GM23248 (cell line): ENCODE measurements at places on chromosomes 5 and 9. TPM values are rescaled to one million over a fixed set of nuclear protein-coding genes. Genes with fewer than 3 reads are reported as not detected.

The PCDHA10 gene
- polyA plus RNA-seq, result 0.13 and 0.26 TPM in 2 replicates

The PCDHGA12 gene
- polyA plus RNA-seq, result 6.7 and 8.5 TPM in 2 replicates

The OTP gene
- polyA plus RNA-seq, result not detected in 2 replicates

The ALDH1A1 gene
- not detected in 2 replicates for polyA plus RNA-seq

The SMIM27 gene
- polyA plus RNA-seq, result 40.1 and 41.4 TPM in 2 replicates

The MSX2 gene
- 2.4 and 2.5 TPM in 2 replicates for polyA plus RNA-seq

The PIP5KL1 gene
- polyA plus RNA-seq, result 8.8 and 9.4 TPM in 2 replicates

The AQP7 gene
- polyA plus RNA-seq, result not detected in 2 replicates

DNA sequence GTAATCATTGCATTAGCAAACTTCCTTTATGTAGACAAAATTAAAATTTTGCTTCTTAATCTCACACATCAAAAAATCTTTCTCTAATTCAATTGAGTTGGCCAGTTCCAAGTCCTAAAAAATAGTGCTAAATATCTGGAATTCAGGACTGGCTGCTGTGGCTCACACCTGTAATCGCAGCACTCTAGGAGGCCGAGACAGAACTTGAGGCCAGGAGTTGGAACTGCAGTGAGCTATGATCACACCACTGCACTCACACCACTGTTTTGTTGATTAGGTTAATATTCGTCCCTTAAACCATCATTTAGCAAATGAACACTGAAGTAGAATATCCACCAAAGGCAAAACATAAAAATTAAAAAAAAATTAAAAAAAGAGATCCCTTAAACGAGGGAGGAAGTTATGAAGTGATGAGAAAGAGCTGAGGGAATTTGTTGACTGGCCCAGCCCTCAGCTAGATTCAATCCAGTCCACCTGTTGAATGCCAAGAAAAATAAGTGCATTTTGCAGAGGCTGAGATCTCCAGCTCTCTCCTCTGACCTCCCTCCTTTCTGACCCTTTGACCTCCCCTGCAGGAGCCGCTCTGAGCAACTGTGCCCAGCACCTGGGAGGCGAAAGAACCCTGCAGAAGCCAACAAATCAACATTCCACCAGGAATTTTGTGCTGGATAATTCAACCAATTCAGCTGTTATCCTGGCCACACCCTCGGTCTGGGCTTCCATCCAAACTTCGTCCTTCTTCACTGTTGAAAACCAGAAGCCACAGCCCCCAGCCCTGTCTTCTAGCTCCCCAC, 96.8 kb downstream of the OR2K2 start:
- no peak for DNase-seq

DNA sequence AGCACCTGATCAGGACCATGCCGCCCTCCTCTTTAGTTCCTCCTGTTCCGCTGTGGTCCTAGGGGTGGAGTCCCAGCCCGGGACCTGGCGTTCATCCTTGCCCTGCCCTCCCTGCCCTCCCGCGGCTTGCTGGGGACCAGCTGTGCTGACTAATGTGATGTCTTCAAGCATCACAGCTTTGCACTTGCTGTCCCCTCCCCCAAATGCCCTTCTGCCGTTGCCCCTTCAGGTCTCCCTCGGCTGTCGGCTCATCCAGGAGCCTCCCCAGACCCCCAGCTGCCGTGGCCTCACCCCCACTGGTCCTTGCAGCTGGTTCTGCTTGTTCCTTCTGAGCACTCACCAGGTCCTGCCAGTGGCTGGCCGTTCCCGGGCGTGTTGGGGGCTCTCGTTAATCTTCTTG, 19.9 kb downstream of the RXRA start:
- peak; percentile 65 for DNase-seq

DNA sequence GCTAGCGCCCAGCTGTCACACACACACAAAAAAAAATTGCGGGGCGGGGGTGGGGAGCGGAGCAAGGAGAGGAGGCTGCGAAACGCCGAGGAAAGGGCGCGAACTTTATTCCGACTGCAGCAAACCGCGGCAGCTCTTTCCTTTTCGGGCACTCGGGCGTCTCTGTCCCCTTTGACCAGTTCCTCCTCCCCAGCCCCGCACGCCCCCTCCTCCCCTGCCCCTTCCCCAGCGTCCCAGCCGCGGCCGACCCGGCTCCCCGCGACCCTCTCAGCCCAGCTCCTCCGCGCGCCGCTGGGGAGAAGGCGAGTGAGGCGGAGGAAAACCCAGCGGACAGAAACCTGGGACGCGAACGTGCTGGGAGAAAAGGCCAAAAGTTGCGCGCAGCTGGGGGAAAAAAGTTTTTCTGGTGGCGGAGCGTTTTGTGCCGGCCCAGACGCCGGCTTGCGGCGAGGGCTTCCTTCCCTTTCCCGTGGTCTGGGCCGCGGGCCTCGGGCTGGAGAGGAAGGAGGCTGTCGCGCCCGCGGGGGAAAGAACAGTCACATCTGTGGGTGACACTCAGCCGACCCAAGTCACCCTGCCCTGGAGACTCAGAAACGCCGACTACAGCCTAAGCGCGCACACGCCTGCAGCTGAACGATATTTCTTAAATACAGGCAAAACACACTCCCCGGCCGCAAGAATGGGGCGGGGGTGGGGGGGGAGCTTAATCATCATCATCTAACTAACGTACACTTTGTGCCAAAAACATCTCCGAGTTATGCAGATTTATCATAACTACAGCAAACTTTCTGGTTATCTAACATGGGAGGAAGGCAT, 1.1 kb upstream of the BNC2 start:
- DNase-seq, result peak; percentile 82

DNA sequence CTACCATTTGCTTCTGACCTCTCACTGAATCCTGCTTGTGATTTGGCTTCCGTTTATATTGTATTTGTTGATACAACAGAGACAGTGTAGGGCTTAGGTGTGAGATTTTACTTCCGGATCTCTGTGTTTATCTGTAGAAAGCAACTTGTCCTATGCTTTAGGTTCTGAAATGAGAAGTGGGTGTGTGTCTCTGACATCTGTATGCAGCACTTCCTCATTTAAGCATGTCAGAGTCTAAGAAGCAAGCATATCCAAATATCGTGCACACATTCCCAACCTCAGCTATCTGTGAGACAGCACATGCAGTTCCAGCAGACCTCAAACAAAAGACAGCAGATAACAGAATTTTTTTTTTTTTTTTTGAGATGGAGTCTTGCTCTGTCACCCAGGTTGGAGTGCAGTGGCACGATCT, 16.3 kb downstream of the KLF9 start:
- no peak for DNase-seq

- DNase-seq, result peak; percentile 86
Observed at GRCh38 chr9:16532681-16533450, 337.6 kb downstream of the BNC2 start.

DNA sequence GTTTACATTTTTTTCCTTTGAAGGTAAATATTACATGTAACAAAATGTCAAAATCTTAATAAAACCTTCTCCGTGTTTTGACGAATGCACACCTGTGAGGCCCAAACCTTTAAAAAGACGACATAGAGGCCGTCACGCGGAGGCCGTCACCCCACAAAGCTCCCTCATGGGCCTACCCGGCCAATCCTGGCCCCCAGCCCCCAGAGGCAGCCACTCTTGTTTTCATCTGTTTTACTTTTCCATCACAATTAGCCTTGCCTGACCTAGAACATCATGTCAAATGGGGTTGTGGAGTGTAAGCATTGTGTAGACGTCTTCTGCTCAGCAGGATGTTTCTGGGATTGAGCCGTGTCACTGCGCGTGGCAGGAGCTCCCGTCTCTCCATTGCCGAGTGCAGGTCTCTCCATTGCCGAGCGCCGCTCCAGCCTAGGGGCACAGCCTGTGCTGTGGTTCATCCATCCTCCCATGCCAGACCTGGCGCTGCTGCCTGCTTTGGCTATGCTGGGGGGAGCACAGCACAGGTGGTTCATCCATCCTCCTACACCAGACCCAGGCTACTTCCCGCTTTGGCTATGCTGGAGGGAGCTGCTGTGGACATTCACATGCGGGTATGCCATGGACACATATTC, 52.2 kb upstream of the IRX4 start:
- no peak for DNase-seq

GRCh38 chr5:89083791-89084190, 200.8 kb upstream of the MEF2C start:
- DNase-seq, result peak; percentile 84

DNA sequence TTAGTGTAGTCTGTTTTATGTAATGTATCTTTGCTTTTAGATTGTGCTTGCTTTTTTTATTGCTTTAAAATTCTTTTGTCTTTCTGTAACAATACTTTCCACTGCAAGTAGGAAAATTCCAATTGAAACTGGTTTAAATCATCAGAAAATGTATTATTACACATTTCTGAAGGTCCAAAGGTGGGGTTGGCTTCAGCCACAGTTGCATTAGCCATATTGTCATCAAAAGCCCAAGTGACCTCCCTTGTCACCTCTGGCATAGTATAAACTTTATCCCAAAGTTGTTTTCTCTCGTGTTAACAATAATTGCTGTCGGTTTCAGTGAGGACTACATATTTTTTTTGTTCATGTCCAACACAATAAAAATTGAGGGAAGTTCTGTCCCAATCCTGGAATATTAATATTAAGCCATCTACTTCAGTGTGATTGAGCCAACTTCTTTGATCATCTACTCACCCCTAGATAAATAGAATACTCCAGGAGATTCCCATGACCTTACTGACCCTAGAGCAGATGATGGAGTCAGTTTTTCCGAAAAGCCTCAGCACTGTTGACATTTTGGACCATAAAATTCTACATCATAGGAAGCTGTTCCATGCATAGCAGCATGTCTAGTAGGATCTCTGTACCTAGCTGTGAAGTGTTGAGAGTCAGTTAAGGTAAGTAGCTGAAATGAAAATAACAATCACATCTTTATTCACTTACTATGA, 52.4 kb upstream of the MACIR start:
- DNase-seq, result no peak

GRCh38 chr9:20753761-20754160, 69.7 kb downstream of the FOCAD start:
- DNase-seq, result peak; percentile 58

DNA sequence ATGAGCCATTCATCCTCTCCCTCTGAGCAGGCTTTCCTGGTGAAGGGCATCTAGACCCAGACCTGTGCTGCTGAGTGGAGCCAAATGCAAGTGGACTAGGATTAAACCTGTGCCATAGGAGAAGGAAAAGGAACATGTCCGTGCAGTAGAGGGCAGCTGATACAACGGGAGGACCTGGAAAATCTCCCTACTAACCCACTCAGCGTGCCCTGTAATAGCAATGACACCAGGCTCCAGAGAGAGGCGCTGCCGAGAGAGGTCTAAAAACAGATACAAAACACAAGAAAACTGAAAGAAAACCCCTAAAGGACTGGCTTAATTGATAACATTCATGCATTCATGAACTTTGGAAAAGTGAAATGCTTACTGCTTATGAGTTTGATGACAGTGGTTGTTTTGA, 60.8 kb downstream of the PFDN1 start:
- DNase-seq, result peak; percentile 59

DNA sequence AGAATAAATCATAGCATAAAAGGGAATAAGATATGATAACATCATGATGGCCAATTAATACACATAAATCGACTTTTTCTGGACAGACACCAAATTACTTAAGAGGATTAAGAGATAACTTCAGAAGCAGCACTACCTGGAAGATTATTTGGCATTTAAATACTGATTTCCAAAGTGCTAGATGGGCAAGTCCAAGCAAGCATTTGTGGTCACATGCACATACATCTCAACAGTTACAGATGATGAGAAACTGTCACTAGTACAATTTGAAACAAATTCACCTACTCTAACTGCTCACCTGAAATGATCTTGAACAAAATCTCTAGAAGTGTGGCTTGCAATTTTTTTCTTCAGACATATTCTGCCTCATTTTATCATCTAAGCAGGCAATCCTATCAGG, 26.8 kb upstream of the RASGEF1C start:
- no peak for DNase-seq
